ENCODE measurements at places on chromosomes 12 and 14.

GRCh38 chr14:69606258-69607184 lies 4.9 kb upstream of the SUSD6 start:
- no peak for DNase-seq

- DNase-seq = no peak
These were observed 197.6 kb upstream of the AVPR1A start for GRCh38 chr12:63348556-63348955.

DNA sequence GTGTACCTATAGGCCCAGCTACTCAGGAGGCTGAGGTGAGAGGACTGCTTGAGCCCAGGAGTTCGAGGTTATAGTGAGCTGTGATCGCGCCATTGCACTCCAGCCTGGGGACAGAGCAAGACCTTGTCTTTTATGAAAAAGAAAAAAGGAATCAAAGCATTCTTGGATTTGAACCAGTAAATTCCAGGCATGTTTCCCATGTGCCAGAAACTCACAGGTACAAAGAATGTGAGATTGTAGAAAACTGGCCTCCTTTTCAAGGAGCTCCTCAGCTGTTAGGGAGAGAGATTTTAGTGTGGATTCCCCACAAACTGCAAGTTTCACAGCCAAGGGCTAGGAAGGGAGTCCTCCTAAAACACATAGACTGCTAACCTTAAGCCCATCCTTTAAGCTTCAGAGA lies 95.0 kb downstream of the FOXN4 start:
- DNase-seq = no peak

- DNase-seq = peak; percentile 64
These were observed 48.5 kb downstream of the PITPNM2 start for GRCh38 chr12:123102366-123102765.

- DNase-seq = no peak
These were observed 326.1 kb downstream of the CACNA1C start for GRCh38 chr12:2378835-2379330.

DNA sequence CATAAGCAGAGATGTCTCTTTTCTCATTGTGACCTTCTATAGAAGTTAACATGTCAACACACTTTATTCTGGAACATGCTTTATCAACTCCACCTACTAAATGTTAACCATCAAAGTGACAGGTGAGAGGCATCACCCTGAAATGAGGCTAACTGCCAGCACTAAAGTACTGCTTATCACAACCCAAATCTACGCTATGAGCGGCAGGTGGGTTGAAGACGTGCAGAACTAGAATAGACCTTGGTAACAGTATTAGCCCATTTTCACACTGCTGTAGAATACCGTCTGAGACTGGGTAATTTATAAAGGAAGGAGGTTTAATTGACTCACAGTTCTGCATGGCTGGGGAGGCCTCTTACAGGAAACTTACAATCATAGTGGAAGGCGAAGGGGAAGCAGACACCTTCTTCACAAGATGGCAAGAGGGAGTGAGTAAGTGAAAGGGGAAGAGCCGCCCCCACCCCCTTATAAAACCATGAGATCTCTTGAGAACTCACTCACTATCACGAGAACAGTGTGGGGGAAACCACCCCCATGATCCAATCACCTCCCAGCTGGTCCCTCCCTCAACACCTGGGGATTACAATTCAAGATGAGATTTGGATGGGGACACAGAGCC lies 359.0 kb downstream of the SEC23A start:
- DNase-seq = no peak

- DNase-seq = no peak
These were observed 60.9 kb downstream of the NAV3 start for GRCh38 chr12:77891518-77892147.

DNA sequence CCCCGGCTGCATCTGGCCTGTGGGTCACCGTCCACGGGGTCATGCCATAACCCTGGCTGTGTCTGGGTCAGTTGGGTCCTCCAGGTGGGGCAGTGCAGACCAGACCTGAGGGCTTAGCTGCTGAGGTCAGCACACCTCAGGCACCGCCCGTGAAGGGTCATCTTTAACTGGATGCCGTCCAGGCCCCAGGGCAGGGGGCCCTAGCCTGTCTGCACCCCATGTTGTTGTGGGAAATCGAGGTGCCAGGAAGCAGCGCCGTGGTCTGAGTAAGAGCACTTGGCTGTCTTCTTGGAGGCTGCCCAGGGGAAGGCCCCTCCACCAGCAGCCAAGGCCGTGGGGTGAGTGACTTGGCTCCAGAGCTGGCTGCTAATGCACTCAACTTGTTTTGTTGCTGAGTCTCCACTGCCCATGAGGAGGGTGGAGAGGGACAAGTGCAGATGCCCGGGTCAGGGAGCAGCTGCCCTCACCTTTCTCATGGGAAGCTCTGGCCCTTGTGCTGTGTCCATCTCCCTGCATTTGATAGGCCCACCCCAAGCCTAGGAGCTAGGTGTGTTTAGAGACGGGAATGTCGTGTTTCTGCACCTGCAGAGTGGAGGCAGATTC lies 317.2 kb downstream of the TMEM121 start:
- no peak for DNase-seq

DNA sequence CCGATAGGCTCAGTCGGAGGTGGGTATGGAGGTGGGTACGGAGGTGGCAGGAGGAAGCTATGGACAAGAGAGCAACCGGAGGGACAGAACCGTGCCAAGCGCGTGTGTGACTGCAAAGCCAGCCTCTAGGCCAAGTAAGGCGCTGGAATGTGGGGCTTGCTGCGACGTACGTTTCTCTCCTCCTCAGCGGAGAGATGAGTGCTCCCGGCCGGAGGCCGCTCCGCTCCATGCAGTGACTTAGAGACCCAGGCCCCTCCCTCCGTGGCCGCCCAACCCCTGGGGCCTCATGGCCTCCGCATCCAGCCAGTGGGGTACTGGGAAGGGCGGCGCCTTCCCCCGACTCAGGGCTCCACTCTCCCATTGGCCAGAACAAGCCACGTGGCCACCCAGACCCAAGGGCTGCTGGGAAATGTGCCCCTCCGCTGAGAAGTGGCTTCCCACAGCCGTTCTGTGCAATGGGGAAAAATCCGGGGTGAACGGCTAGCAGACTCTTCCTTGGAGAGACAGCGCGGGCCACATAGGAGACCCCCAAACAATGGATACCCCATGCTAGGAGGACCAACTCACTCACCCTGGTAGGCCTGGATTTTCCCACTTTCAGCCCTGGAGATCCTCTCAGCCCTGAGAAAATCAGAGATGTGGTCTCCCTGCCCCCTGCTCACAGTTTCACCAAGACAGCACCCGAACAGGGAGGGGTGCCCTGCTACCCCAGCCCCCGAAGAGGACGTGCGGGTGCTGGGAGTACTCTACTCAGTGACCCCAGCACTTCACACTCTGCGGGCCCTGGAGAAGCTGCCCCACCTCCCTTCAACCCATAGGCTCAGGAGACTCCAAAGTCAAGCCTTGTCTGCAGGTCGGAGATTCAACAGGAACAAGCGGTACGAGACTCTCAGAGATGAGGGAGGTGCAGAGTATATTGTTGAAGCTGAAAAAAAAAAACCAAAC lies 66.7 kb downstream of the RIMBP2 start:
- DNase-seq = no peak

- DNase-seq = no peak
These were observed 64.0 kb upstream of the DIO2 start for GRCh38 chr14:80275208-80275850.

DNA sequence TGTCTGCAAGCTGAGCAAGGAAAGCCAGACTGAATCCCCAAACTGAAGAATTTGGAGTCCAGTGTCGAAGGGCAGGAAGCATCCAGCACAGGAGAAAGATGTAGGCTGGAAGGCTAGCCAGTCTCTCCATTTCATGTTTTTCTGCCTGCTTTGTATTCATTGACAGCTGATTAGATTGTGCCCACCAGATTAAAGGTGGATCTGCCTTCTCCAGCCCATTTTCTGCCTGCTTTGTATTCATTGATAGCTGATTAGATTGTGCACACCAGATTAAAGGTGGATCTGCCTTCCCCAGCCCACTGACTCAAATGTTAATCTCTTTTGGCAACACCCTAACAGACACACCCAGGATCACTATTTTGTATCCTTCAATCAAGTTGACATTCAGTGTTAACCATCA lies 85.3 kb downstream of the PLBD1 start:
- DNase-seq = no peak

DNA sequence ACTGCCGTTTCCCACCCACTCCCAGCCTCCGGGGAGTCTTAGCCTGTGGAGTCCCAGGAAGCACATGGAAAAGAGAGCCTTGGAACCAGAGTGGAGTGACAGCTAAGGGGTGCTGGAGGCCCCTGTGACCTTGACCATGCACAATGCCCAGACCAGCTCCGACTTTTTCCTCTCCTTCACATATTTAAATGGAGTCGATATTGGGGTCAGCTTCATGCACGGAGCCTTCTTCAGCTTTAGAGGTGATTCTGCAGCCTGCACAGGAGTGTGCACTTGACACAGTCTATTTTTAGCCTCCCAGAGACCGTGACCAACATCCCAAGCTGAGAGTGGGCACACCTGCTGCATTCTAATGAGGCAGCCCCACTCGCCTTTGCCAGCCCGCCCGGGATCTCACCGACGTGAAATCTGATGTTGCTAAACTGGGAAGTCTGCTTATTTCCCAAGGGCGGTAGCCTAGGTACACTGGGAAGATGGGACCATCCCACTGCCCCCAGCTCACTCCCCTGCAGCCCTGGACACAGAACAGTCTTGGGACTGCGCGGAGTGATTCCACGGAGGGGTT lies 47.5 kb downstream of the PRMT8 start:
- no peak for DNase-seq

GRCh38 chr12:59382282-59383078 lies 213.3 kb upstream of the SLC16A7 start:
- DNase-seq = peak; percentile 43

- no peak for DNase-seq
These were observed 23.0 kb upstream of the JDP2 start for GRCh38 chr14:75404847-75405246.

- DNase-seq = no peak
These were observed 25.4 kb upstream of the FAM177A1 start for GRCh38 chr14:35020713-35021112.

DNA sequence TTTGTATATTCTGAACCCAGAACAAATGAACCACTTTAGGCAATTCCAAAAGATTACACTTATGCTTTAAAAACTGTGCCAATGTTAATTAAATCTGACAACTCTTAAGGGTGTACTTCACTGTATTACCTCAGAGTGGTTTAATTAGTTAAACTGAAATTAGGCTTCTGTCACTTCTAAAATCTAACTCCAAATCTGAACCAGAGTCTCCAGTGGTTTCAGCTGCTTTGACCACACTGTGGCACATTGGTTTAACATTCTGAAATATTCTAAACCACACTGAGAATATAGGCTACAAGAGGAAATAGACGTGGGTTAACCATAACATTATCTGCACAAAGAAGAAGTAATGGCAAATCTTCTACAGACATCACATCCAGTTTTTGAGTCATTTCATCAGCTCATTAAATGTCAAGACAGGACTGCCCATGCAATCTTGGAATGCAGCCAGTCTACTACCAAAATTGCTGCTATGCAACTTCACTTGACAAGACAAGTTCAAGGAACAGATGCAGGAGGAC lies 94.8 kb downstream of the LRP6 start:
- DNase-seq = no peak

- DNase-seq = peak; percentile 9
These were observed 21.8 kb downstream of the SENP1 start for GRCh38 chr12:48084066-48084465.

DNA sequence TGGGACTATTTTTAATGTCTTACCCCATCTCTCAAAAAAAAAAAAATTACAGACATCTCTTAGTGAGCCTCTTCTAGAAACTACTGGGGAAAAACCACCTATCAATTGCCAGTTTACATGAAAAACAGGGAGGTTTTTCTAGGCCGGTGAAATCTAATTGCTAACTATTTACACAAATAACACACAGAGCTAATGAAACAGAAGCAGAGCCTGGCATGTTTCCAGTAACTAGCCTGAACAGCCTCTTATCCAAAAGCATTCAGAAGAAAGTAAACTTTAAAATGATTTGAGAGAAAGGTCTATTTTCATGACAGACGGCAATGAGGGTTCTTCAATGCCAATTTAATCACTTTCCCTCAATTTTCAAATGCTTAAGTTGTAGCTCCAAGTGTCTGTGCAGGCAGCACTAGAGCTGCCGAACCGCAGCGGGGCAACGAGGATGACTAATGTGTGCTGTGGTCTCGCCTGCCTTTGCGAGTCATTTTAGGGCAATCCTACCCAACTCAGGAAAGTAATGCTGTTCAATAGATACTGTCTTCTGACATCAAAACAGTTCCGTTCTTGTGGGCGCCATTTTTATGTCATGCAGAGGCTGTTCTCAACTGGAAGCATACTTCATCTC lies 84.6 kb downstream of the SETD3 start:
- no peak for DNase-seq

- DNase-seq = no peak
These were observed 202.7 kb downstream of the PRKD1 start for GRCh38 chr14:29724991-29725390.

- DNase-seq = no peak
These were observed 17.5 kb downstream of the RASSF3 start for GRCh38 chr12:64627771-64628170.

GRCh38 chr12:126457776-126458175 lies 1392.5 kb downstream of the AACS start:
- DNase-seq = no peak

GRCh38 chr14:104290058-104290667 lies 151.8 kb downstream of the KIF26A start:
- no peak for DNase-seq

DNA sequence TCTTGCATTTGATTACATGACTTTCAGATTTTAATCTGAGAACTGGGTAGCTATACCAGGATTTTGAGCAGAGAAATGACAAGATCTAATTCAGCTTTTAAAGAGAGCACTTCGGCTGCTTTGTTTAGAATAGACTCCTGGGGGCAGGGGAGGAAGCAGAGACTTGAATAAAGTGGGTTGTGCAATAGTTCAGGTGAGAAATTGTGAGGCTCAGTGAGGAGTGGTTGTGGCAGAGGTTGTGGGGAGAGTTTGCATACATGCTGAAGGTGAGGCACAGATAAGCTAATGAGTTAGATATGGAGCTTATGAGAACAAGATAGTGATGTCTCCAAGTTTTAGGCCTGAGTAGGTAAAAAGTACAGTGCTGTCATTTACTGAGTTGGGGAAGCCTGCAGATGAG lies 281.4 kb downstream of the FLRT2 start:
- DNase-seq = no peak

GRCh38 chr12:129635021-129635685 lies 268.7 kb downstream of the TMEM132D start:
- DNase-seq = no peak

DNA sequence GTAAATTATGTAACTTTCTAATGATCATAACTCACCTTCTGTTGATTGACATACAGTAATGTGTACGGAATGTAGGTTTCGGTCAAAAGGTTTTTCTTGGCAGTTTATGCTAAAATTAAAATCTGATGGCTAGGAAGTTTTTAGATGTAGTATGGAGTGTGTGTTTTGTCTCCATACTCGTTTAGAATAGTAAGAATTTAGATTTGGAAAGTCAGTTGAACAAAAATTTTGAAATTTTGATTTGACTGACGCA lies 859 bp downstream of the PALS1 start:
- DNase-seq = no peak

GRCh38 chr12:630656-631632 lies 32.3 kb downstream of the NINJ2 start:
- peak; percentile 69 for DNase-seq

All from CD4-positive, CD25-positive, alpha-beta regulatory T cell (primary cell).